Stimulated activated CD8-positive, alpha-beta memory T cell treated with anti-CD3 and anti-CD28 coated beads, Interleukin-4, amount 100 ng/mL, for 1 hour (primary cell): ENCODE measurements at places on chromosomes 2 and 18.

GRCh38 chr2:177501186-177501585 is 108.6 kb downstream of the AGPS start:
- no peak for DNase-seq

DNA sequence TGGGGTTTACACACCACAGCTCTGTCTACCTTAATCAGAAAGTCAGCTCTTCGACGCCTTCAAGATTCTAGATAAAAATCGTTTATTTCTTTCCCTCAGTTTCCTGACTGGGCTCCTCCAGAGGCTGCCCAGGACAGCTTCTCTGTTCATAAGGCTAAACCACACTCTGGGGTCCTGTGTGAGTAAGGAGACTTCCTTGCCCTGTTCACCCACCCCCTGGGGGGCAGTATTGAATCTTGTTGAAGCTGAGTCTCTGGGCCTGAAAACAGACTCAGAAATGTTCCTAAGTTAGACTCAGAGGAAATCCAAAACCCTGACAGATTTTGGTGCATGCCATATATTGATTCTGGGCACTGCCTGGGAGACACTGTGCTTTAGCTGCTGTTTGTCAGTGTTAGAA is 43.0 kb downstream of the G6PC2 start:
- no peak for DNase-seq

- no peak for DNase-seq
Observed at GRCh38 chr2:1766425-1766824, 22.1 kb upstream of the PXDN start.

- DNase-seq, result no peak
Observed at GRCh38 chr2:15747603-15748471, 156.2 kb downstream of the DDX1 start.

- no peak for DNase-seq
Observed at GRCh38 chr18:57437402-57437765, 2.2 kb downstream of the ONECUT2 start.

DNA sequence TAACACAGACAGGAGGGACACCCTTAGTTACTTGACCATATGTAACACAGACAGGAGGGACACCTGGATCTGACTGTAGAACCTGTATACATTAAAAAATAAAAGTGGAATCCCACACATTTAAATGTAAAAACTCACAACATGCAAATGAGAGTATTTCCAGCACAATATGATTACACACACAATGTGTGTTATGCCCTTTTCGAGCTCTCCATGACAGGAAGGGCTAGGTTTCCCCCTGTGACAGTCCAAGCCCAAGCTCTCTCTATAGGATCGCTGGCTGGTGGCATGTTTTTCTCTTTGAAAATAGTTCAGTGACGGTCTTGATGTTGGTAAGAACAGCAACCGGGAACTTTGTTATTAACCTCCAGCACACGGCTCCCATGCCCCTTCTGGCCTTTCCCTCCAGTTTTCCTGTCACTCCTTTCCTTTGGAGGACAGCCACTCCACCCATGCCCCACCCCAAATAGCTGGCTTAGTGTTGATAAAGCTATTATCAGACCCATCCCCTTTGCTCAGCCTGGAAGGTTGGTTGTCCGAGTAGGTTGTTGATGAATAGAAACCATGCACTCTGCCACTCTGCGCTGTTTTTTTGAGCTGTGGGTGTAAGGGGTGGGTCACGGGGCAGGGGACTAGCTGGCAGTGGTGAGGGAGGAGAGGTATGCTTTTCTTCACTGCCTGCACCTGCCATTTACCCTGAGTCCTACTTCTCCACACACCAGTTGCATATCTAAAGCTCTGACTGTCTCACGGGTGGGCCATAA is 2.7 kb downstream of the RASGRP3 start:
- DNase-seq, result no peak

- DNase-seq, result no peak
Observed at GRCh38 chr2:219419012-219419324, 791 bp downstream of the DES start.

- no peak for DNase-seq
Observed at GRCh38 chr2:109143214-109144187, 14.5 kb downstream of the SH3RF3 start.

DNA sequence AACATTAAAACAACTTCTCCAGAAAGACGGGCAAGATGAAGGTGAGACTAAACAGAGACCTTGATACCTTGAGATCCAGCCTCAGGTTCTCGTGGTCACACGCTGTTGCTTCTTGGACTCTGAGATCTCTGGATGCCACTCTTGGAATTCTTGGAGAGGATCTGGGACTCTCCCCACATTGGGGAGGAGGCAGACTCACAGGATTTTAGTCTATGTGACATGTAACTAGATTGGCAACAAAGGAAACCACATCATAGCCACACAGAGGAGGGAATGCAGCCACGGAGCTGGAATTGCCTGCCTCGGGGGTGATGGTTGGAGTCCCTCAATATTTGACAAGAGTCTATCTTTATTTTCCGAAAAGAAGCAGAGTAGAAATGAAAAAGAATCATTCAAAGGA is 78.8 kb upstream of the IGFBP5 start:
- DNase-seq, result no peak

DNA sequence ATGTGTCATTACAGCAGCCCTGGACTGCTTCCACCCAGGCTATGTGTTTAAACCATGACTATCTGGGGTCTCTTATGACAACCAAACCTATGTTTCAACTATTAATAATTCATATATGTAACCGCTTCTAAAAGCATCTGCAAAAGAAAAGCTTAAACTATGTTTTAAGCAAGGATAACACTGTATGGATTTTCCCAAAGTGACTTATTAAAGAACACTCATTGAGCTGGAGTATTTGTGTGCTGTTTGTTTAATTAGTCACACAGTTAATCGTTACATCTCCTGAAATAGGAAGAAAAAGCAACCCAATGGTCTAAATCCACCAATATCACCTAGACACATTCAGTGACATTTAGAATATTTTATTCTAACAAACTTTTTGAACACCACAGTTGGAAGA is 51.3 kb downstream of the TMEM163 start:
- no peak for DNase-seq

GRCh38 chr2:44777537-44777936 is 164.0 kb upstream of the SIX3 start:
- DNase-seq, result no peak

DNA sequence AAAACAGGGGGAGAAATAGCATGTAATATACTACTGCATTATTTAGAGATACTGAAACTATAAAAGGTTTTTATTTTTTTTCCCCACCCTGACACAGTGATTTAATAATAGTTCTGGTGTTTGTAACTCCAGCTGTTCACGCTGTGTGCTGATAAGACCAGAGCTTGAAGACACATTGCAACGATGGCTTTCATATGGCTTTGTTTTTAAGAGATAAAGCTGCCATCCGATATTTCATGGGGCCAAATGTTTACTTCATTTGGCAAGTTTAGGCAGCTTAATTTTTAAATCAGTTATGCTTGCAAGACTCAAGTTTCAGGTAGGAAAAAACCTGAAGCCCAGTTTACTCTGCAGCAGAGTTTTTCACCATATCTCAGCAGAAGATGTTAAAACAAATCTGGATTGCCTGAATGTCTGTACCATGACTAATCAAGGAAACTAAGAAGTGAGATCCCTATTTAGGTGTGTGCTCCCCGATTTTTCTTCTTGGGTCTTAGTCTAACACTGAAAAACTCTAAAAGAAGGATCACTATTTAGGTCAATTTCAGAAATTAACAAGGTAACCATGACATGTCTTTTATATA is 508.6 kb downstream of the PARD3B start:
- no peak for DNase-seq

- no peak for DNase-seq
Observed at GRCh38 chr2:149226790-149227189, 103.6 kb upstream of the LYPD6 start.

- no peak for DNase-seq
Observed at GRCh38 chr2:147275943-147276342, 568.9 kb upstream of the ACVR2A start.

DNA sequence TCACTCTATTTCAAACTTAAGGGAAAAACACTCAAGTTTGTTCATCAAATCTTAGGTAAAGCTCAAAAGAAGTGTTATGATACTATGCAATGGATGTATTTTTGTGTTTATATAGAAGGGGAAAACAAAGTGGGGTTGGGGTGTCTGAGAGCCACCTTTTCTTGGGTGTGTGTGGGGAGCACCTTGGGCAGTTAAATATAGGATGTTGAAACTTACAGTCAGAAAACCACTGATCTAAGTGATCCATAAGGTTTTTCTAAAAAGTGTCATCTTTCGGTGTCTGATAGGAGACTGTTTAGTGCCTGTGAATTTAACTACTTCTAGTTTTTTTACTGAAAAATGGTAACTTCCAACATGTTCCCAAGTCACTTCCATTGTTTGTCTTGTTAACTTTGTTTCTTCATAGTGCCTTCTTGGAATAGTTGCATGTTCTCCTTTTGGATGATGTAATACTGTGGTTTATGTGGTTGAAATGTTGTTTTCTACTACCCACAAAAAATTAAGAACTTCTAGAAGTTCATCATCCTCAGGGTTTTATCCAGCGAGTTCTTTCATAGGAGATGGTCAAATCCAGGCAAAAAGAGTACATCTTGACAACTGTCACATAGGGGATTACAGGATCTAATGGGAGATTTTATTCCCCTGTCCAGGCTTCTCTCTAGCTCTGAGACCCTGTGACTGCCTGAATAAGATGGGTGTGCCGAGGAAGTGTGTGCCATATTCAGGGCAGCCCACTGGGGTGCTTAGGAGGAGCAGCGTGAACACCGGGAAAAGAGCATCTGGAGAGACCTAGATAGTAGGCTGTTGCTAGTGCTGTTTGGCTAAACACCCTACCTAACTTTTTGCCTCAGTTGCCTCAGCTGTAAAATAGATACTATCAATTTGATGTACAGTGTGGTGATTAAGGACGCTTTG is 46.2 kb downstream of the CAB39 start:
- no peak for DNase-seq

DNA sequence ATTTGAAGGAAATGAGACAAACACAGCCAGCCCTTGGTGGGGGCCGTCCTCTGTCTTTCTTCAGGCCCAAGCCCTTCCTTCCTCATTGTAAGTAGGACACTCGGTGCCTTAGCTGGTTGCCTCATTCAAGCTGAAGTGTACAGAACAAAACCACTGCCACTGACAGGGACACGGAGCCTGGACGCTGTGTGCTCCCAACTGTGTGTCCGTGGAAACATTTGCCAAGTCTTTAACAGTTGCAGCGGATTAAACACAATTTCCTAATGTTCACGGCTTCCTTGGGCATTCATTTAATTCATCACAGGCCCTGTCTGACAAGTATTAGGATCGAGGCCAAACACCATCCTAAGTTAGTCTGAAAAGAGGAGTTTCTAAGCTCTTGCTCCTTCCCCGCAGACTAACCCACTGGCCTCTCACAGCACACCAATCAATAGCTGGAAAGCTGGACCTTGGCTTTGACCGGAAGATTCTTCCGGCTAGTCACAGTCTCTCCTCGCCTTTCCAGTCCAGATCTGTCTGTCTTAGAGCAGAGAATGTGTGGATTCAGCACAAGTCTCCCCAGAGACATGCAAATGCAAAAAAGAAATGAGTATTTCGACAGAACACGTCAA is 68.7 kb upstream of the ACSL3 start:
- no peak for DNase-seq

DNA sequence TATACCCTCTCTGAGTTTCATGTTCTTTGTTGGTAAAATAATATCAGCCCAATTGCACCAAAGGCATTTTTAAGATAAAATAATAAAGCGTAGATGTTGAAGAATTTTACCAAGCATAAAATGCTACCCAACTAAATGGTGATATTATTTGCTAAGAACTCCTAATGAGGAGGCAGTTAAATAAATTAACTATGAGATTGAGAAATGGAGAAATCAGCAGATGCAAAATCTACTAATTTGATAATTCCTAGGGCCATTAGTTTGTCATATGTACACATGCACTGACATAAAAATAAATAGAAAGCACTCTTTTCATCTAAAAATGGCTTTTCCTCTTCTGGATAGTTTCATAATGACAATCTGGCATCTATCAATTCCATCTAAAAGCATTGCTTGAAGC is 681.5 kb upstream of the FAM98A start:
- DNase-seq, result no peak

DNA sequence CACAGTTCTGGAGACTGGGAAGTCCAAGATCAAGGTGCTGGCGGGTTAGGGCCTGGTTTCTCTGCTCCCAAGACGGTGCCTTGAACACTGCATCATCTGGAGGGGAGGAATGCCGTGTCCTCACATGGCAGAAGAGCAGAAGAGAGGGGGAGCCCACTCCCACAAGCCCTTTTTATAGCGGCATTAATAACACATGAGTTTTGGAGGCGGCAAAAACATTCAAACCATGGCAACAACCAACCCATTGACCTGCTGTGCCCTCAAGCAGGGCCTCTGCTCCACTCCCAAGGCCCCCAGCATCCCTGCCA is 62.0 kb downstream of the SMAD7 start:
- DNase-seq, result no peak

GRCh38 chr2:122341007-122341406 is 585.6 kb downstream of the TSN start:
- no peak for DNase-seq

- DNase-seq, result no peak
Observed at GRCh38 chr18:320155-320554, 52.3 kb upstream of the THOC1 start.

GRCh38 chr2:233385489-233386044 is 31.3 kb downstream of the DGKD start:
- DNase-seq, result no peak

DNA sequence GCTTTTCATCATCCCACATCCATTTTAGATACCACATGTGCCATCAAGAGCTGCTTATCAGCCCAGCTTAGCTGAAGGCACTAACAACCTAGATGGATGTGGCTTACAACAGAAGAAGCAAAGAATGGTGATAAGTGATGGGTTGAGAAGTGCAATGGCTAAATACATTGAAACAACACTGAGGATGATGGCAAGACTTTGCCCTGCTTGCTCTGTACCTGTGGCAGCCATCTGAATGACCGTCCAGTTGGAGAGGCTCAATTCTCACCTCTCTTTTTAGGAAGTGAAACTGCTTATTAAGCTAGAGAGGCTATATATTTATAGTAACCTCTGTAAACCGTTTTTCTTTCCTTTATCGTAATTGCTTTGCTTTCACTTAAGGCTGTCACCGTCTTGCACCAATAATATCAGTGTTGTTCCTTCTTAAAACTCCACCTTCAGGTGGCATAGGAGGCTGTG is 5.7 kb downstream of the GPATCH11 start:
- DNase-seq, result no peak

DNA sequence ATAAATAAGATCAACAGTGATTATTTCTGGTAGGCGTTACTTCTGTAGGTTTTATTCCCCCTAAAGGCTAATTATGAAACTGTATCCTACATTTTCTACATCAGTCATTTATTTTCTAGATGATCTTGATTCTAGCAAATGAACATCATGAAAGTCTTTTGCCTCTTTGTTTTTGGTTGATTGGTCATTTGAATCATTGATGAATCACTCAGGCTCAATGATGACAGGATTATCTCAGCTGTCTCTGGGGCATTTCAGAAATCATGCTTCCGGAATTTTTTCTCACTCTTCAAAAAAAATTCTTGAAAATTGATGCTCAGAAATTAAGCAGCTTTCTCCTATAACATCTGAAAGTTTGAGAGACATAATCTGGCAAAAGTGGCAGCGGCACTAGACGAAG is 298.9 kb upstream of the TCF4 start:
- no peak for DNase-seq

GRCh38 chr2:215736653-215737290 is 276.6 kb downstream of the MREG start:
- no peak for DNase-seq

GRCh38 chr2:113741091-113741490 is 15.4 kb downstream of the SLC35F5 start:
- no peak for DNase-seq
